ENCODE measurements at places on chromosomes 4 and X. TPM values are rescaled to one million over a fixed set of nuclear protein-coding genes. Genes with fewer than 3 reads are reported as not detected.

Gene FRMPD4
- 0.21 TPM for total RNA-seq

Gene SOX3
- not detected for total RNA-seq

Gene SLC6A14
- total RNA-seq, result 6.7 TPM

Gene RAI2
- total RNA-seq, result not detected

Gene ALB
- 0.24 TPM for total RNA-seq

Data from tracheal epithelial cell (primary cell).